Hypothalamus (tissue), 51 donors: ENCODE measurements at places on chromosomes 4 and X.

DNA sequence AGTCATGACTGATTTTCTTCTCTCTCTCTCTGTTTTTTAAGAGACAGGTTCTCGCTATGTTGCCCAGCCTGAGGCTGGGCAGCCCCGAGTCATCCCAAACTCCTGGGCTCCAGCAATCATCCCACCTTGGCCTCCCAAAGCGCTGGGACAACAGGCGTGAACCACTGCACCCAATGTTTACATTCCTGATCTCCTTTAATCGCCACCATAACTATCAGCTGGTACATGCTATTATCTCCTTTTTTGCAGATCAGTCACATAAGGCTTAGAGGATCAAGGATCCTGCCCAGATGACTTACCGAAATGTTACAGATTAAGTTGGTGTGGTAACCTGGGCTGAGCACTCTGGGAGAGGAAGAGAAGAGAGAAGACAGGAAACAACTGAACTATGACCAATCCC is 1.5 kb upstream of the USP46 start:
- no peak for DNase-seq

DNA sequence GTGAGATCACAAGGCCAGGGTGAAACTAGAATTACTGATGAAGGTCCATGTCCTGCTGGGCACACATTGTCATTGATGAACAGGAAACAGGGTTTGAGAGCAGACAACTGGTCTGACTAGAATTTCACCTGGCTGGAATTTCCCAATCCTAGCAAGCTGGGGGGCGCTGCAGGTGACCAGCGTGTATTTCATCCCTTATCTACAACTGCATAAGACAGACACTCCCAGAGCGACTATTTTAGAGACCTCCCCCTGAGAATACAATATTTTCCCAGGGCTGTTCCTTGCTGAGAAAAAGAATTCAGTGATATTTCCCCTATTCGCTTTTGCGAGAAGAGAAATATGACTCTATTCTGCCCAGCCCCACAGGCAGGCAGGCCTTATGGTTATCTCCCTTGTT is 432.6 kb upstream of the GALNT7 start:
- no peak for DNase-seq

DNA sequence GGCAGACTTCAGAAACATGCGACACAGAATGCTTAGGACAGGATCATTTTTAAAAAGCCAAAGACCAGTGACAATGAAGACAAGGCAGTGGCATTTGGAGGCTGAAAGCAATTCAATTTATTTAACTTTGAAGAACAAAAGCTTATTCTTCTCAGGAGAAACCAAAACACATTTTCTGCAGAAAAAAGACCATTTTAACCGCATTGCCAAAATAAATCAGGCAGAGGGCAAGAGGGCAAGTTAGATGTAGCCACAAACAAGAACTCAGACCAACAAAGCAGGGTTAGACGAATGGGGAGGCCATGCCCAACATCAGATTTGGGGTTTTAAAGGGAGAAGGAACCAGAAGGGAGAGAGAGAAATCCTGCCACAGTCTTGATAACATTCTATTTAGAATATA is 58.9 kb downstream of the RELL1 start:
- DNase-seq: no peak

GRCh38 chrX:140297273-140297672 is 207.6 kb downstream of the SOX3 start:
- no peak for DNase-seq

GRCh38 chrX:1444561-1445500 is 7.9 kb downstream of the ASMTL start:
- no peak for DNase-seq

- no peak for DNase-seq
Observed at GRCh38 chrX:149398027-149398426, 107.1 kb downstream of the IDS start.

GRCh38 chr4:3519468-3520264 is 12.6 kb downstream of the LRPAP1 start:
- no peak for DNase-seq

DNA sequence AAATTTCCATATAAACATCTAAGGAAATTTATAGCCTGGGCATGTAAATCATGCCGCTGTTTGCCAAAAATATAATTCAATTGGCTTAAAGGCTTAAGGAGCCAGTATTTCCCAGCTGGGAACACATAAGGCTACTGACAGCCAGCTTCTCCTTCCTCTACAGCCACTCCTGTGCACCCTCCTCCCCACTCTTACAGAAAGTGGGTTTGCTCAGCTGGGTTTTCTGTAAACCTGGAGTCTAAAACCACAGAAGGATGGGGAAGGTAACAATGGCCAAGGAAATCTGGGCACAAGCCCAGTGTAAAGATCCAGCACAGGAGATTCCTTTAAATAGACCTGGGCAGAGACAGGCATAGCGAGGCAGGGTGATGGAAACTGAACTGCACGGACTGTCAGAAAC is 18.5 kb downstream of the ACSL1 start:
- DNase-seq: no peak

DNA sequence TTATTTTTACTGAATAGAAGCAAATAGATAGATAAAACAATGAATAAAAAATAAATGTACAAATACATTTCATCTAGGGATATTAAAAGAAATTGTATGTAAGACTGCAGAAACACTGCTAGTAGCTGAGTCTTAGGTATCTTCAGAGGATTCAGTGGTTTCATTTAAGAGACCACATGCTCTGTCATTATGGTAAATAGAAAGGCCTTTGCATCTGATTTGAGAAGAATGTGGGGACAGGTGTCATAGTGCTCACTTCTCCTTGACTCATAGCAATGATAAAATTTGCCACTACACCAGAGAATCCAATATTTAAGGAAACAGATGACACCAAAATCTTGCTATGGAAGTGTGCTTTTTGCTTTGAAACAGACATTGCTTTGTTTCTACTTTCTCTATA is 59.8 kb upstream of the PPP1R2C start:
- DNase-seq: no peak

DNA sequence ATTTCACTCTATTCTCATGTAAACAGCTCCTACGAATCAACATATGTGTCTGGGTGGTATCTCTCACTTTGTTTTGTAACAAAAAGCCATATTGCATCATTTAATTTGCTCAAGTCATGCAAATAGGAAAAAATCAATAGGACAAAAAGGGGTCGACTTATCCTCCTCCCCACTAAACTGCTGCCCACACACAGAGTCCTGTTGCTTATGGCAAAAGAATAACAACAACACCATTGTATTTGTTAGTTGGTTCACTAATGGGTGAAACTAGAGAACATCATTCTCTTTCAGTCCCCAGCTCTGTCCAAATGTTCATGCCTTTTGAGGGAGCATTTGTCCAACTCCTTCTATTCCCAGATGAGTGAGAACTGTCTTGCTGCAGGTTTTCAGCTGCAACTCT is 2.1 kb downstream of the HHIP start:
- DNase-seq: no peak

DNA sequence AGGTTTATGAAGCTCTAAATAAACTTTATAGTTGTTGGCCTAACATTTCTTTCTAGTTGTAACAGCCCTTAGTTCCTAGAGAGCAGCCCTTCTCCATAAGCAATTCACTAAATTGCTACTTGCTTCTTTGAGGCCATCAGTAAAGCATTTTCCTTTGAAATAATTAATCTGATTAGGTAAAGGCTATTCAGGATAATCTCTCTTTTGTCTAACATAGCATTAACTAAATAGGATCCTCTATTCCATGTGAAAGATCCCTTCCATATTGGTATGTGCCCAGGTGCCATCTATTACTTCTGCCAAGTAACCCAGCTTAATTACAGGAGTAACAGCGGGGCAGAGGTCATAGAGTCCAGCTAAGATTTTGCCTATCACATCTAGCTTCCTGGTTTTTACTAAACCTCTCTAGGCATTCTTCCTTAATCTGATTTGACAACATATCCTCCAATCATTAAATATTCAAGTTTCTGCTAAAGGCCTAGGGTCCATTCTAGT is 1408.0 kb downstream of the PCDH18 start:
- no peak for DNase-seq

DNA sequence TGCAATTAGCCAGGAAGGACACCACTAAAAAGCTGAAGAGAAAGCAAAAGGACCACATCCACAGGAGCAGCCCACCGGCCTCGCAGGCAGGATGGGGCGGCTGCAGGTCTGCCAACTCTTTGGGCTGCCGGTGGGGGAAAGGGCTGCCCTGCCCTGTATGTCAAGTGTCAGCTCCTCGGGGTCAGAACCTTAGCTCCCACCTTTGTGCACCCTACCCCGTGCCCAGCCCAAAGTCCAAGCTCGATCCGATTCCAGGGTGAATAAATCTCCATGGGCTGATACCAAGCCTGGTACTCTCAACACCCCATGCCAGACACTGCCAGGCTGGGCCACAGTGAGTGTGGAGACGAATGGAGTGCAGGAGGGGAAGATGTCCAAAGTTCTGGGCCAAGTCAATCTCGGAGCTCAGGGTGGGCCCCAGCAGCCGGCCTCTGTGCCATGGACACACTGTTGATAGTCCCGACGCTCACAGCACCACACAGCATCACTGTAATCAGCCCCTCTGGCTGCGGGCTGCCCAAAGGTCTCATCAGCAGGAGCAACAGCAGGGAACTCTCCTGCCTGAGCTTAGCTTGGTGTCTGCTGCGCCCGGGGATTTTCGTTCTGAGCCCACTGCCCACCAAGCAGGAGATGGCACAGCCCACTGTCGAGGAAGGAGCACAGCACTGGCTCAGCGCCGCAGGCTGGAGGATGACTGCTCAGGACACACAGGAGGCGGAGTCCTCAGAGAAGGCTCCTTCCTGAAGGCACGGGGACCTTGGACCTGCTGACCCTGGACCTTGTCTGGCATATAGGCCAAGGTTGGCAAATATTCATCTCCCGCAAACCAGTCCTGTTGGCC is 84.4 kb downstream of the JAKMIP1 start:
- DNase-seq: no peak

GRCh38 chr4:119930546-119930945 is 136.1 kb downstream of the MAD2L1 start:
- DNase-seq: no peak

- DNase-seq: no peak
Observed at GRCh38 chrX:150155436-150156035, 207.6 kb upstream of the MAMLD1 start.

DNA sequence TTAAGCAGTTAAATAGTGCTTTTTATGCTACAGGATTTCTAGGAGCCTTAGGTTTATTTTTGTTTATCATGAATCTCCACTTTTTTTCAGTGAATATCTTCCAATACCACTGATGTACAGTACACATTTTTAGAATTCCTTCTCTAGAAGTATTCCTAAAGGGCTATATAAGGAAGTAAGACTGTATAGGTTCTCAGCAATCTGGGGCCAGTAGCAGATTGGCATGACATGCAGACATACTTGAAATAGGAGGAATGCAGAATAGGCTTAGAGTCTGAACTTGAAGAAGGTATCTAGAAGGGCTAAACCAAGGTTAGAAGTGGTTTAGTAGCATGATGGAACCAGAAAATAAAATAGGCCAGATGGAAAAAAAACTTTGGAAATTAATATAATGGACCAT is 29.8 kb downstream of the HEPH start:
- DNase-seq: no peak

- no peak for DNase-seq
Observed at GRCh38 chr4:78767350-78767749, 8.8 kb upstream of the BMP2K start.

DNA sequence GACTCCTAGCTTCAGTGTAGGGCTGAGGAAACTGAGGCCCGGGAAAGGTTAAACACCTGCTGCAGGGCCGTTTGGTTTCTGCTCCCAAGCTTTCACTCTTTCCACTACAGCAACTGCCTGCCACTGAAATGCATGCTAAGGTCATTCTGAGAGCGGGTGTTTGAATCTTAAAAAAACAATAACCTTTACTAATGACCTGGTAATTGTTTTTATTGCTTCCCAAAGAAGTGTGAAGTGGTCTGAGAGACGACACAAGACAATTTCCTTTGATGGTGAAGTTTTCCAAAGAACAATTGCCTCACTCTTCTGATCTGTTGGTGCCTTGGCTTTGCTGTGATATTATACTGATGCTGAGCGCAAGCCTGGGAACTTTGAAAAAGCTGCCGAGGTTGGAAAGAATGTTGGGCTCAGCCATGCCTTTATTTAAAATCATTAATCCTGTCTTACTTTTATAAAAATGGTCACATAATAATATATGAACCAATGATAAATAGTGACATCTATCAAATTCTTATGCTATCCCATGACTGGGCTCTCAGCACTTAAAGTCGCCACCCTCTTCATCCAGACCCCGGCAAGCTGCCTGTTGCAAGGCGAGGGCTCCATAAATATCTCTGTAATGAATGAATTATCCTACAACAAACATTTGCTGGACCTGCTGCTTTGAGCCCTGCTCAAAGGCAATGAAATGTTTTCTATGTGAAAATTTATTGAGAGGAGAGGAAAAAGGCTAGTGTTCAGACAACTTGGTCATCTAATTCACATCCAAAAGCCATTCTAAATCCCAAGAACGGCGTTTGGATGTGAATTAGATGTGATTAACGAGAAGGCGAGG is 67.8 kb upstream of the SOD3 start:
- DNase-seq: no peak

- no peak for DNase-seq
Observed at GRCh38 chrX:37314531-37314930, 34.6 kb upstream of the PRRG1 start.

DNA sequence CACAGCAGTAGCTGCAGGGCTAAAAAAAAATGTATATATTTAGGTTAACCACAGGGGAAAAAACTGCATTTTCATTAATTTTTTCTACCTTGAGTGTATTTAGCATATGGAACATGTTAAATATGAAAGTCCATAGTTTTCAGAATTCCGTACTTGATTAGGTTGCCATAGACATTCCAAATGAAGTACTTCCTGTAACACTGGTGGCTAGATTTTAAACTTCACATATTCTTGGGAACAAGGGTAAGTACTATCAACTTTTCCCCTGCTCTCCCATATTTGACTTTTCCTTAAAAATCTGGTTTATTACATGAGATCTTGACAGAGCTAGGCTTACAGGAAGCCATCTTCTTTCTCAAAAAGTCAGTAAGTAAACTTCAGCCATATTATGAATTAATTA is 9.8 kb downstream of the SLC7A11 start:
- no peak for DNase-seq

- peak; percentile 44 for DNase-seq
Observed at GRCh38 chr4:47031011-47031678, at the start of gene GABRB1. TSS of gene GABRB1 (plus strand) at chr4:47031567.

GRCh38 chr4:94516999-94517398 is 65.3 kb downstream of the PDLIM5 start:
- no peak for DNase-seq

GRCh38 chrX:141220342-141221008 is 21.8 kb downstream of the SPANXC start:
- DNase-seq: no peak

DNA sequence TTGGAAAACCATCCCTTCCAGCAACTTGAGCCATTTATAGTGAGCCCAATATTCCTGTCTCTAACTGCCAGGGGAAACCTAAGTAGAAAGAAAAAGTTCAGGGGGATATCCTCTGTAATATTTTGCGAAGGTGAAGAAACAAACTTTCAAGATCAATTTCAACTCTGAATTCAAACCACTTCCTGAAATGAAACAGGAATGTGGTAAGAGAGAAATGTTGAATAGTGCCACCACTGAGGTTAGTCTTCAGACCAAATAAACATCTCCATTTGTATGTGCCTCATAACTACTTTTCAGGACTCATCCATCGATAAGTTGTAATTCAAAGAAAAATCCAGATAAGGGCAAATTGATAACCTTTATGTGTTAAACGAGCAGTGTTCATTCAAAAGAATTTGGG is 128.7 kb downstream of the GABRB1 start:
- DNase-seq: no peak

GRCh38 chr4:177640864-177641263 is 198.6 kb upstream of the AGA start:
- no peak for DNase-seq
